AG10803 (cell line): ENCODE measurements at places on chromosomes 3 and 15.

DNA sequence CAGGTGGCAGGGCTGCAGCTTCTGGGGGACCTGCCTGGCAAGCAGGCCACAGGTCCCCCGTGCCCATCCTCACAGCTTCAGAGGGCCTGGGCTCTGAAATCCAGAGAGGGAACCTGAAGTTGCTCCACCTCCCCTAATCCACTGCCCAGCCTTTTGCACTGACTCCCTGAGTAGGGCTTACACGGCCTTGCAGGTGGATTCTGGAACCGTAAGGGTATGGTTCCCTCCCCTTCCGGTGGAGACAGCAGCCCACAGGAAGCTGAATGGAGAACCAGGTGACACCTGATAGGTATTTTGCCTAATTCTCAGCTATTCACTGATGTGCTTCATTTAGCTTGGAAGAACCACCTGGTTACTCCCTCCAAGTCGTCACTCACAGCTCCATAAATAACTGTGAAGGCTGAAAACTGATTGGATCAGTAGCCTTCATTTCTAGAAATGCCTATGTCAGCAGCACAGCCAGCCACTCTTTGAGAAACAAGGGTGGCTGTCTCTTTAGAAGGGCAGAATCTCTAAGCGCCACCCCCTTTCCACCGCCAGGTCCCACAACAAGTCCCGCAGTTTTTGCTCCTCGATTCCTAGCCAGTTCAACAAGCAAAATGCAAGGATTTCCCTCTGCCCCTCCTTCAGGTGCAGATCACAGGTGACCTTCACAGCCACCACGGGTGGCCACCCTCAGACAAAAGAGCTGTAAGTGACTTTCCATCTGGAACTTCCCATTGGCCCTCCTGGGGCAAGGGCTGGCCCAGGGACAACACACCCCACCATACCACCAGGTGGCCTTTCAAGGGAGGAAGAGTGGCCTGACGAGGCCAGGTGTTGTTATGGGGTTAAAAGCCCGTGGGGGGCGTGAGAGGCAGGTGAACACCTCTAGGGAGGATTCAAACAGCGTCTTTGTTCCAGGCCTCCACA lies 112.9 kb downstream of the SEC22A start:
- DNase-seq = no peak

DNA sequence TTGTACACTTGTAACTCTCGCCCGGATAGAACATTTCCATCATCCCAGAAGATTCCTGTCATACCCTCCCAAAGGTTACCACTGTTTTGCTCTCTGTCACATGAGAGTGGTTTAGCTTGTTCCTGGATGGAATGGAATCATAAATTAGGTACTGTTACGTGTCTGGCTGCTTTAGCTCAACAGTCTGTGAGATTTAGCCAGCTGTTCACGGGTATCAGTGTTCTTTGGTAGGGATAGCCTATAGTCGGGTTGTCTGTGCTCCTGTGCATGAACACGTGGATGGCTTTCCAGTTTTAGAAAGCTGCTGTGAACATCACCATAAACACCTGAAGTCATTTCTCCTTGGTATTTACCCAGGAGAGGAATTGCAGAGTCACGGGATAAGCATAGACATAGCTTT lies 58.2 kb upstream of the NR2C2 start:
- DNase-seq = no peak

DNA sequence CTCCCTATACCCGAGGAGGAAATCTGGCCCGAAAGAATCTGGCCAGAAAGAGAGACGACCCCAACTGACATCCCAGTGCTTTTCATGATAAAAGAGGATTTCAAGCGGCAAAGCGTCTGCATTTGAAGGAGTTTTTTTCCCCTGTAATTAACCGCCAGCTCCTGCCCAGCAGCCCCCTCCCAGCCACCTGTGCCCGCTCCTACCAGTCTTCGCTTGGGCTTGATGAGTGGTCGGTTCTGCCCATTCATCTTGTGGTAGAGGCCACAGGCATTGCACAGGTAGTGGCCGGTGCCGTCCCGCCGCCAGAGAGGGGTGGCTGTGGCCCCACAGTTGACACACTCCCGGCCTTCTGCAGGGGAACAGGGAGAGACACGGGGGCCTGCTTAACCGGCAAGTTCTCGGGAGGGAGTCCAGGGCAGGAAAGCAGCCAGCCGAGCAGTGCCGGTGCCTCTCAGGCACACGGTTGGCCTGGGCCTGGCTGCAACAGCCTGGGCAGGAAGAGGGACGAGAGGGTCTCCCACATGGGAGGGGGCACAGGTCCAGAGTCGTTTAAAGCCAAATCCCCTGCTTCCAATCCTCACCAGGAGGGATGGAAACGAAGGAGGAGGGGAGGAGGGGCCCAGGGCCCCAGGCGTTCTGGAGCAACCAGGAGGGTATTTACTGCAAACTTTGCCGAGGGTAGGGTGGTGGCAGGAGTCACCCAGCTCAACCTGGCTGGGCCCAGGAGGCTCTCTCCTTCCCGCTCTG lies 9.2 kb downstream of the GATA2 start:
- DNase-seq = no peak

DNA sequence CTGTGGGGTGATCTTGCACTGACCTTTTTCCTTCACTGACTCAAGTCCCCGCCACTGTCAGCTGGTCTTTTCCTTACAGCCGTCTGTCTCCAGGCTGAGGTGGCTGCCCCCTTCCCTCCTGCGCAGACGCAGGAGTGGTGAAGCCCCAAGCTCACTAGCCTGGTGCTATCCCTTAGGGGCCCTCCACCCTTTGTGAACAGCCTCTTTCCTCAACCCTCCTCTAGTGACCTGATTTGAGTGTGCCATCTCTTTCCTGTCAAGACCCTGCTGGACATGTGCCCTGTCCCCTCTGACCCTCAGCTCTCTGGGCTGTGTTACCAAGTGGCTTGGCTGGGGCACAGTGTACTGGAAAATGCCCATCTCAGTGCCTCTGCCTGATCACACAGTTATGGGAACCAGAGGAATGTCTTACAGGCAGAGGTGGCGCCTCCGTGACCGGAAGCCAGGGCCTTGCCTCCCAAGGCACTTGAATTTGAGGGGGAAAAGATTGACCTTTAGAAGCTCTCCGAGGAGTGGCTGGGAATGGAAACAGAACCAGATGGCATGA lies 8.7 kb downstream of the KBTBD13 start:
- DNase-seq = no peak

DNA sequence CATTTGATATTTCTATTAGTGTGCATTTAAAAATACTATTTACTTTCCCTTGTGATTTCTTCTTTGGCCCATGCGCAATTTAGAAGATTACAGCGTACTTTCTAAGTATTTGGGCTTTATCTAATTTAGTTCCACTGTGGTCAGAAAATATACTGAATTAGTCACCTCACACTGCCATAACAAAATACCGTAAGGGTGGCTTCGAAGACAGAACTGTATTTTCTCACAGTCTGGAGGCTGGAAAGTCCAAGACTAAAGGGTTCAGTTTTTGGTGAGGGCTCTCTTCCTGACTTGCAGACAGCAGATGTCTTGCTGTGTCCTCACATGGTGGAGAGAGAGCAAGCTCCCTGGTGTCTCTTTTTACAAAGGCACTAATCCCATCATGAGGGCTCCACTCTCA lies 286.2 kb downstream of the ADAMTSL3 start:
- no peak for DNase-seq

GRCh38 chr3:195847055-195847950 lies 35.6 kb upstream of the MUC4 start:
- DNase-seq = peak; percentile 27

GRCh38 chr3:39910135-39910534 lies 100.7 kb downstream of the MYRIP start:
- DNase-seq = no peak

DNA sequence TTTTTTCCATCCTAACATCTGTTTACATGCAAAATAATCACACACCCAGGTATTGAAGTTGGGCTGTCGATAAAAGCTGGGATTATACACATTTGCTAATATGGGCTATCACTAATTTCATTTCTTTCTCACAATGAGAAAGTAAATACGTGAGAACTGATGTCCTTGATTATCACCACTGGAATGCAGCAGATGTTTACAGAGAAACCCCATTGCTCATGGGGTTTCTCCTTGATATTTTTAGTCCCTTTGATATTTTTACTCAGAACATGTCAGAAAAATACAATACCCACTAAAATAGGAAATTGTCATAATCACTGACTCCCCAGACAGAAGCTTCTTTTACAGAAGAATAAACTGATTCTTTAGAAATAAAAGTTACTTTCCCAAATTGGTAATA lies 535.1 kb upstream of the CCDC54 start:
- no peak for DNase-seq

DNA sequence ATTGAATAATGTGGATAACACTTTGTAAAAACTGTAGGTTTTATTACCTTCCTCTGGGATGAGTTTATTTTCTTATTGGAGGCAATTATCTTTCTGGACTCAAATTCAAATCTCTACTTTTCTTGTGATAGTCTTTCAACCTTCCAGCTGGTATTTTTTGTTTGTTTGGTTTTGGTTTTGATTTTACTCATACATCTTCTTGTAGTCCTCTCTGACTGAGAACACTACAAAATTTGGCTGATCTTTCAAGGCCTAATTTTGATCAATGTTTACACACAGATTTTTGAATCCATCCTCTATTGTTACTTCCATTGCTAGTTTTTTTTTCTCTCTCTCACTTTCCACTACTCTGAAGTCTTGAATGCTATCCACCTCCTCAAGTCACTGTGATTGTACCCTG lies 303.8 kb upstream of the NECTIN3 start:
- no peak for DNase-seq

DNA sequence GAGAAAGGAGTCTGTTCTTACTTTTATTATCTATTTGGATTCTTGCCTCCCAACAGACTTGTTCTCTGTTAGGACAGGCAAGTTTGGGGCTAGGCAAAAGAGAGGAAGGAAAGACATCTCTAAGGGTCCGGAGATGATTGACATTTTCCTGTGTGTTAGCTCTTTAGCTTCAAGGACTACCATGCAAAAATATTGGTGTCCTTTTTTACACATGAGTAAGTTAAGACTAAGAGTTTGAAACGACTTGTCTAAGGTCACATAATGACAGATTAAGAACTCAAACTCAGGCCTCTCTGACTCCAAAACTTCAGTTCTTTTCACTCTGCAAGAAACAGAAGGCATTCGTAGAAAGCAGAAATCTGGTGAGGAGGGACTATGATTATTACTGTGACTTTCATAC lies 5.9 kb downstream of the LMCD1 start:
- no peak for DNase-seq
